Activated T-helper 1 cell treated with anti-CD3 and anti-CD28 coated beads, Interleukin-2, amount 50 U/mL, for 16 hours (primary cell): ENCODE measurements at places on chromosomes 6 and 20.

DNA sequence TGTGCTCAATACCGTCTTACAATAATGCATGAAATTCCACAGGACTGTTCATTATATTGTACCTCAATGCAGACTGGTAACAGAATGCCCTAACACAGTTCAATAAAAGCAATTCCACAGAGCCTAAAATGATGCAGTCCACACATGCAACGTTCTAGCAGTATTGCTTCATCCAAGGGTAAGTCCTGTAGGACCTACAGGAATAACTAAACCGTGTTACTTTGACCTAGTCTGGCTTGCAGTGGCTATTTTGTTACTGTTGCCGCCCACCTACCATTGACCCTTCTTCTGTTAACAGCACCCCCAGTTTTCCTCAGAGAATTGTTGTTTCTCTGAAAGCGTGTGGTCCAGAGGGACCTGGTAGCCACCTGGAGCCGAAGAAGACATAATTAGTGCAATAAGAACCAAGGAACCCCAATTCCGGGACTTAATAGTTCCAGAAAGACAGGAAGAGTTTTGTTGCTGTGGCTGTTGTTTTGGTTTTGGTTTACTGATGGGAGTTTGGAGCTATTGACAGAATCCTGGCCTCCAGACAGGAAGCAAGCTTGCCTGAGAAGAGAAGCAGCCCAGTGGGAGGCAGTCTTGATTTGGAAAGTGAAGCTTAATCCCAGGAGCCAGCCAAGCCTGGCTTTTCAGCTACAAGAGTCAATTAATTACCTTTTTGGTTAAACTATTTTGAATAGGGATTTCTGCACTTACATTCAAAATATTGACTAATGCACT is 91.3 kb downstream of the FRK start:
- no peak for DNase-seq

- DNase-seq, result no peak
Measured at GRCh38 chr20:49140834-49141233, 47.3 kb downstream of the STAU1 start.

DNA sequence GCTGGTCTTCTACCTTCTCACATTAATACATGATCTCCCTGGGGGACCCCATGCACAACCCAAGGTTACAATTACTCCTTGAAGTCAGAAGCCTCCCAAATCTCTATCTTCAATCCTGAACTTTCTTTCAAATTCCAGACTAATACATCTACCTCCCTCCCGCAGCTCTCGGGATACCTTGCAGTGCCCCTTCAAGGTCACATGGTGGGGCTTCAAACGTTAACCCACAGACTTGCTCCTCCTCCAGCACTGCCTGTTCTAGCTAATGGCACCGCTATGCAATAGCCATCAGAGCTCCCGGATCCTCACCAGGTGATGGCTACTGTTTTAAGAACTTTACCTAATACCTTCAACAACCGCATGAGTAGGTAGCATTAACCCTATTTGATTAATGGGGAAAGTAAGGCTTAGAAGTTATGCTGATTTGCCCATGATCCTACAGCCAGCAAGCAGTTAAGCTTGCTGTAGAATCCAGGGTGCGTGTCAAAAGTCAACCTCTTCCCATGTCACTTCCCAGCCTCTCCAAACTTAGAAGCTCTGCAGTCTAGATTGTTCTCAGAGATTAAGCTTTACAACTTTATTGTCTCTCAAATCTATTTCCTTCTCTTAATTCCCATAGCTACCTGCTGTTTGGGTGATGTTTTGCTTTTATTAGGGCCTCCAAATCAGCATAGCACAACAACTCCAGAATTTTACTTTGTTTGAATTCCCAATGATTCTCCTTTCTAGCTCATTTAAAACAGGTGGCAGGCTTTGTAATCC is 44.7 kb downstream of the PLAGL1 start:
- DNase-seq, result no peak

DNA sequence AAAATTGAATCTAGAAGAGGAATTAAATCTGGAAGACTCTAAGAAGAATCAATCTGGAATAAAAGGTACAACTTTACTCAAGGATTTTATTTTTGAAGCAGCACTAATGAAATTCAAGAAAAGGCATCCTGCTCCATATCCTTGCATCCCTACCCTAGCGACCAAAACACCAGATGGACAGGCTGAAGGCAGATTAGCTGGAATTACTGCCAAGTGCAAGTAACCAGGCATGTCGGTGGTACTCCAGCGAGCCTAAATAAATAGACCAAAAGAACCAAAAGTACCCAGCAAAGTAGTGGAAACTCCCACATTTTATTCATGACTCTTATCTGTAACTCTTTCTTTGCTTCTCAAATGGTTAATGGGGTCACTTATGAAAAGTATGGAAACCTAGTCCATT is 21.0 kb downstream of the OPRM1 start:
- DNase-seq, result no peak

GRCh38 chr6:74063391-74063790 is 367.4 kb downstream of the CD109 start:
- DNase-seq, result no peak

GRCh38 chr6:42227173-42227850 is 9.7 kb upstream of the MRPS10 start:
- DNase-seq, result no peak

DNA sequence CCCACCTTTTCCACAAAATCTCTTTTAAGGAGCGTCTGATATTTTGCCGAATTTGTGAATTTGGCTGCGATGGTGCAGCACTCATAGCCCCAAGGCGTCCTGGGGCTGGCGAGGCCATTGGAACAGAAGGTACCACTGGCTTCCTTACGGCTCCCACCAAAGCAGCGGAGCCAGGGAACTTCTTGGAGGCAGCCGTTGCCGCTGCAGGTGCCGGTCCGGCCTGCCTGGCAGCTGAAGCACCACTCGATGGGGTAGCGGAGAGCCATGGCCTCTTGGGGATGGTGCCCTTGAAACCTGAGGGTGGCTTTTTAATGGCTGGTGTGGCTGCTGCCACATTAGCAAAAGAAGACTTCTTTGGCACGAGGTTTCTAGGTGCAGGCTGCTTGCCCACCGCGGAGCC is 29.8 kb downstream of the DIDO1 start:
- no peak for DNase-seq

- no peak for DNase-seq
Measured at GRCh38 chr20:33444797-33445560, 1.4 kb upstream of the SNTA1 start.

- no peak for DNase-seq
Measured at GRCh38 chr6:140437619-140438345, 1063.3 kb upstream of the CITED2 start.

GRCh38 chr6:163588220-163588919 is 173.9 kb downstream of the QKI start:
- DNase-seq, result no peak

GRCh38 chr6:154715446-154715845 is 17.8 kb upstream of the SCAF8 start:
- DNase-seq, result no peak

DNA sequence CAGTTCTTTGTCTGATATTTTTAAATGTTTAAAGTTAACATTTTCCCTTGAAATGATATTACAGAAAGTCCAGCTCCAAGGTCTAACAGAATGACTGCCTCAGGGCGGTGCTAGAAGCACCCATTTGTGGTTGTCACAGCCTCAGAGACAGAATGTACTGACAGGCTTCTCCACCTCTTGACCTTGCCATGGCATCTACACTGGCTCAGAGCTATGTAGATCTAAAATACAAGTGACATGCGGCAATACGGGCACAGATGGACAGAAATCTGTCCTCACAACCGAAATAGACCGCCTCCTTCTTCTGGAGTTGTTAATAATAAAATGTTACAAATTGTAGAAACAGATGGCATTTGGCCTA is 167.2 kb upstream of the THEMIS start:
- no peak for DNase-seq

DNA sequence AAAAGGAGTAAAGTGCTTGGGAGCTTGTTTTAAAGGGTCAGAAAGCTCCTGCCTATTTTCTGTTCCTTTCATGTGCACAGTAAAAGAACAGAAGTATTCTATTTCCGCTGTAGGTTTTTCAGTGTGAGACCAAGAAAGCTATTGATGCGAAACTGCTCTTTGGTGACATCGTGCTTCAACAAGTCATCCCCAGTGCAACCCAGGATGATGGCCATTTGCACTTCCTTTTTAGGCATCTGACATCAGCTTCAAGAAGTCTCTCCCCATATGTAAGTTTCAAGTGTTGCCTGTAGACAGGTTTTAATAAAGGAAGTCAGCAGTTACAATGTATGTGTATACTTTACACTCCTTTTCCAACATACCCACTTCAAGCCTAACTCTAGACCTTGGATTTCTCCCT is 131.6 kb downstream of the RFX6 start:
- DNase-seq, result no peak

DNA sequence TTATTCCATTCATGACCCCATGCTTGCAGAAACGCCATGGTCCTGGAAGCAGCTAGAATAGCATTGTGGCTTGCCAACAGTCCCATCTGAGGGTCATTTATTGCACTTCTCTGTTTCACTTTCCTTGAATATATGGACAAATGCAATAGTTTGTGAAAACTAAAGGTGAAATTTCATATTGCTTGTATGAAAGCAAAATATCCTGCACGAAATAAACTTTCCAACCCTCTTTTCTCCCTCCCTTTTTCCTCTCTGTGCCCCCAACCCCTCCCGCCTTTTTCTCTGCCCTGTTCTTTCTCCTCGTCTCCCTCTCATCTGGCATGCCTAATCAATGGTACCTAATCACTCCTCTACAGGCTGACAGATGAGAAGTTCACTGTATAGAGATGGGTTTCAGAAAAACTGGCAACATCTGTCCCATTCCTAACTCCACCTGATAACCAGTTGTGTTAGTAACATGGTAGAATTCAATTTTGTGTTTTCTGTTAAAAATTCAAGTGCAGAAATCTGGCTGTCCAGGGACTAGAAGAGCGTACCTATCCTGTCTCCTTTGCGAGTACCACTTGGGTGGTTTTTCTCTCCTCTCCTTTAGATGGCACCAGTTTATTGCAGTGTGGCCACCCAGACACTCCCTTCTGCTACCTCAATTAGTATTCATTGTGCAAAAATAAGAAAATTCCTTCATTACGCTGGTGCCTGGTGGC is 198.6 kb downstream of the FOXA2 start:
- DNase-seq, result no peak

- no peak for DNase-seq
Measured at GRCh38 chr6:118565311-118565960, 17.3 kb downstream of the PLN start.

- no peak for DNase-seq
Measured at GRCh38 chr20:9454791-9455190, 59.6 kb upstream of the LAMP5 start.

DNA sequence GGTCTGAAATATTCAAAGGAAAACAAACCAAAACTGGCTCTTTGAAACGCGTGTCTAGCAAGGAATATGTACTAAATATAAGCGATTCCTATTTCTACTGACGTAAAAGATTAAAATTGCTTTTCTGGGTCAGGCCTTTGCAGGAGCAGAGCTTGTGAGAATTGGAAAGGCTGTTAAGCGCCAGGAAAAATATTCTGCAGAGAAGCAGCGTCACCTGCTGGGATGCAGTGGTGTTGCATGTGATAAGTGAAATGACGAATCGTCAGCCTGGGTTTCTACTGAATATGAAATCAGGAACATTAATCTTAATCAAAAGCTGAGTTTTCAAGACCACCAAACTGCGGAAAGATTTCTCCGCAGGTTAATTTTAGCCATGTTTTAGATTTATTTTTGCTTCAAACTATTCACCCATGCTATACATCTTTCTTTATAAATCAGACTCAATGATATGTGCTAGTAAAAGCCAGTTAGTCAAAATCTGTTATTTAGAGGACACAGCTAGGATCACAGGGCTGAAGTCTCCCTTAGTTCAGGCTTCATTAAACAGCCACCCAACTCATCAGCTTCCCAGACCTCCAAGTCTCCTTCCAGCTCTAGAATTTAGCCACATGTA is 67.4 kb downstream of the ALDH8A1 start:
- peak; percentile 8 for DNase-seq

DNA sequence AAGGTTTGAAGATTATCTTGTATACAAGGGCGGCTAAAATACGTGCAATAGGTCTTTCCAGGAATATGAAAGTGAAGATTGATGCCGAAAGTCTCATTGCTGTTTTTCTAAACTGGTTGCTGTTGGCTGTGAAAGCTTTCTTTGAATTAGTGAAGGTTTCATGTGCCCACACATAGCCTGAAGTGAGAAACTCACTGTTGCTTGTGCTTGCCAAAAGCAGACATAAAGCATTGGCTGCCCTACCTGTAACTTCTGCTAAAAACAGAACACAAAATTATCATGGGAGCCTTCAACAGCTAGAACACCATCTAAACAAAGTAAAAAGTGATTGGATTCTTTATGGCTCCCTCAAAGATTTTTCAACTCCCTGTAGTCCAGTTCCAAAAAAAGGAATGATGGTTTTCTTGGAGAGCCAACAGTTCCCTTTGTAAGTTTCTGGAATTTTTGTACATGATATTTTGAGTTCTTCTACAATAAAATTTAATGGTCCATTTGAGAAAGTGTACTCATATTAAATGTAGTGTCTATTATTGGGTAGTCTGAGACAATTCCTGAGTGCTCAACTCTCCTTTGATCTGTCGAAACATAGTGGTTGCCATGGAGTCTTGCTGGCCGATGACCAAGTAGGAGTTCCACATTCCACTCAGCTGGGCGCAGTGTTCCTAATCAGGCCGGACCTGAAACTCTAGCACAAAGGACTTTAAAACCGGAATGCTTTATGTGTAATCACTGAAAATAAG is 68.5 kb downstream of the PLEKHG1 start:
- DNase-seq, result no peak

DNA sequence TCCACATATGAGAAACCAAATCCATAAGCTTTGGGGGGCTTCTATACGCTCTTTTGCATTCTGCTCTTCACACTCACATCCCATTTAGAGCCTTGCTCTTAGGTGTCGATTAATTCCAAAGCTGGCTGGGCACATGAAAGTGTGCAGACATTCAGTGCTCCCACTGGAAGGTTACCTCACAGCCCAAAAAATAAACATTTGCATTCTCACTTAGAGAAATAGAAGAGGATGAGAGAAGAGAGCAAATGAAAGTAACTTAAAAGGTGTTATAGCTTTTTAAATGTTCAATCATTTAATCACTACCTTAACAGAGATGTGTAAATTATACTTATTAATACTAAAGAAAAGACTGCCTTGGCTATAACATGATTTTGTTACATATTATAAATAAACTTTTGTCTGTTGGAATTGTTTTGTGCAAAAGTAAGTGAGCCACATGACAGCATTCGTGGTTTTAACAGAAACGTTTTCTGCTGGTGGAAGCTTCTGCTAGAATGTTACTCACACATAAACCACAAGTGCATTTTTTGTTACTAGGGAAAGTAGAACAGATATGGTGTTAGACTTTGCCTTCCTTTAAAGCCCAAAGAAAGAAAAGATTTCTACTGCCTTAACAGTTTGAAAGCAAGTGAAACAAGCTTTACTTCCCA is 116.7 kb downstream of the SIM1 start:
- DNase-seq, result no peak

DNA sequence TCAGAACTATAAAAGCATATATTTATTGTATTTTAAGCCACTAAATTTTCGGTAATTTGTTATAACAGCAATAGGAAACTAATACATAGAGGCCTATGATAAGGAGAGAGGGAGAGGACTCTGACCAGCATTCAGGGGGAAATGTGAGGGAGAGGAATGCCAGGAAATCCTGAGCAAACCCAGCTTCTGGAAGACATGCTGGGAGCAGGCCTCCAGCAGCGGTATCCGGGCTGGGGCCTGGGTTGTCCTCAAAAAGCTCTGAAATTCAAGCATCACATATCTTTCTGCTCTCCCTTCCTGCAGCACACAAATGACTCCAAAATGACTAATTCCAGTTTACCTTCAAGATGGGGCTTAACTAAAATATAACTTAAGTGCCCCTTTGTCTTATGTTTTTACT is 33.4 kb upstream of the RIMS1 start:
- DNase-seq, result no peak

GRCh38 chr20:3364323-3365013 is 43.0 kb downstream of the DNAAF9 start:
- DNase-seq, result no peak
